Retina (tissue), 1 donor: ENCODE measurements at places on chromosomes 13 and 19.

GRCh38 chr19:32642771-32643170 lies 32.2 kb downstream of the ANKRD27 start:
- DNase-seq = no peak

DNA sequence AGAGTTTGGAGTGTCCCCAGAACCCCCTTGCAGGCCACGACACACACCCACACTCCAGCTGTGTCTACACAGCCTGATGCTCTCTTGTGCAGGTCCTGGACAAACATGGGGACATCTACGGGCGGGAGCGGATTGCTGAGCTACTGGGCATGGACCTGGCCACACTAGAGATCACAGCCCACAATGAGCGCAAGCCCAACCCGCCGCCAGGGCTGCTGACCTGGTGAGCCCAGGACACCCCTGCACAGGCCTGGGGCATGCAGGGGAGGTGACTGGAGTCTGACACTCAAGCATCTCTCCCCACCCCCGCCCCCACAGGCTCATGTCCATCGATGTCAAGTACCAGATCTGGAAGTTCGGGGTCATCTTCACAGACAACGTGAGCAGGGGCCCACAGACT lies 39.9 kb downstream of the MAP4K1 start:
- no peak for DNase-seq

DNA sequence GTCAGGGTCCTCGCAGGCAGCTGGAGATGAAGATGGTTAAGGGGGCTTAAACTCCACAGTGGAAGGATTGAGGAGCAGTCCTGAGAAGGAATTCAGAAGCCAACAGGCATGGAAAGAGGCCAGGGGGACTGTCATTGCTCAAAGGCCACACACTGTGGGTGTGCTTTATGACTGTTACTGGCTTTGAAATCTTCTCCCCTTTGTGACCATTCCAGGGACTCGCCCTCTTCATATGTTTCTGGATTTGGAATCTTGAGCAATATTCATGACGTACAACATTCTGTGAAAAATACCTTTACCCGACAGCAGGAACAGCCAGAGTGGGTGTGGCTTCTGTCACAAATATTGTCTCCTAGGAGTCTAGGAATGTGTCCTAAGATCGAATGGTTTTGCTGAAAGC lies 16.6 kb downstream of the CEACAM7 start:
- no peak for DNase-seq

DNA sequence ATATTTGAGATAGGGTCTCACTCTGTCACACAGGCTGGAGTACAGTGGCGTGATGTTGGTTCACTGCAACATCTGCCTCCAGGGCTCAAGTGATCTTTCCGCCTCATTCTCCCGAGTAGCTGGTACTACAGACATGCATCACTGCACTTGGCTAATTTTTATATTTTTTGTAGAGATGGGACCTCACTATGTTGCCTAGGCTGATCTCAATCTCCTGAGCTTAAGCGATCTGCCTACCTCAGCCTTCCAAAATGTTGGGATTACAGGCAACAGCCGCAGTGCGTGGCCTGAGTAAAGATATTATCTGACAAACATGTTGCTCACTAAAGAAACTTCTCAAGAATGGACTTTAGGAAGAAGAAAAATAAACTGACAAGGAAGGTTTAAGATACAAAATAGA lies 125.4 kb upstream of the ABCC4 start:
- DNase-seq = no peak

DNA sequence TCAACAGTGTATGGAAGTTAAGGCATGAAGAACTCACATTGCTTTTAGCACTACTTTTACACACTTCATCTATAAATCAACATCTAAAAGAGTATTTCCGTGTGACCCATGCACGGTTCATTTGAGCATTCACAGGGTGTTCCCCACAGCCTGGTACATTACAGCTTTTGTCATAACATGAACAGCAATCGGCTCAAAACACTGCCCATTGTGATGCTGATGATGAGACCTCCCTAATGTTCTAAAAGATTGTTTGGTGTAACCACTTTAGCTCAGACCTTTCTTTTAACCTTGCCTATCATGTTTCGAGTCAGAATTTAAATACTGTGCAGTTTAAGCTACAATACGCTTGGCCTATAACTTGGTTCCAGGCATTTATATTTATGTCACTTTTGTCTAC lies 4.1 kb upstream of the KLF5 start:
- no peak for DNase-seq

DNA sequence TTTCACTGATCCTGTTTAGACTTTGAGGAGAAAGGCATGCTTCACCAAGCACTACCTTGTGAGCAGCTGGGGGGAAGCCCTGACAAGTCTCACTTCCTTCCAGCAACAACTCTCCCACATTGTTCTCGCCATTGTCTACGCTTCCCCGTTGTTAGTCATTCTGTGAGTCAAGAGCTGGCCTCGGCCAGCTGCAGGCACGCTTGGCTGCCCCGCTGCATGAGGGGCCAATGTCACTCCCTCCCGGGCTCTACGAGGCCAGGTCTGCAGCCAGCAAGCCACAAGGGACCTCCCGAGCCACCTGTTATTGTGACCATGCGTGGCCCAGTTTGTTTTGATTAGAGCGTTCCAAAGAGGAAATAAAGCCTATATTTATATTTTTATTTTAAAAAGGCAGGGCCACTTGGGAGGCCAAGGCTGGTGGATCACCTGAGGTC lies 220.9 kb downstream of the FOXO1 start:
- no peak for DNase-seq

DNA sequence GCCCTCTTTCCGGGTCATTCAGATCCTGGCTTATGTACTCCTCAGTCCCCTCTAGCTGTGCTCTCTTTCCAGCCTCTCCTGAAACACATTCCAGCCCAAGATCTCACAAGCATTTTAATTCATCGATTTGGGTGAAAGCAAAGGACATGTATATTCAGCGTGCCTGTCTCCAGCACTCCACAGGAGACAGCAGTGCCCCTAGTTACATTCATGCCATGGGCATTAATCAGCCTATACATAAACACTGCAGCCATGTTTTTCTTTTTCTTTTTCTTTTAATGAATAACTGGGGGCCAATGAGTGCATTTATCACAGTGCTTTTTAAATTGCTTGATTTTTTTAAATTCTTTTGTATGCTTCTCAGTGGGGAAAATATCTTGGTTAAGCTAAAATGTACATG lies 199.1 kb downstream of the DCT start:
- no peak for DNase-seq

GRCh38 chr13:51325837-51326236 lies 13.7 kb upstream of the SERPINE3 start:
- no peak for DNase-seq

- no peak for DNase-seq
Measured at GRCh38 chr13:28718196-28718542, 601 bp downstream of the SLC46A3 start.

DNA sequence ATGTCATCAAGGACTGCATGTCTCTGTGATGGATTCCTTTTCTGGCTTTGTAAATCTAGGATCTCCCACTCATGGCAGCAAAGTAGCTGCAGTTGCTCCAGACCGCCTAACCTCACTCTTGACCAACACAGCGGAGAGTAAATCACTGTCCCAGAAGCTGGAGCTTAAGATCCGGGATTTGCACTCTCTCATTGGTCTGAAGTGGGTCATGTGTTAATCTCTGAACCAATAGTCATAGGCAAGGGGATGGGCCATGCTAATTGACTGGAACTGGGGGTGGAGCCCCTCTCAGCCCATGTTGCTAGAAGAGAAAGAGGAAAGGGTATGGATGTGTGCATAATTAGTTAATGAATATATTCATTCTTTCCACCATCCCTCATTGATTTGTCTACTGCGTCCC lies 34.0 kb downstream of the VAV1 start:
- no peak for DNase-seq

- DNase-seq = no peak
Measured at GRCh38 chr13:33862016-33862415, 44.1 kb downstream of the RFC3 start.

DNA sequence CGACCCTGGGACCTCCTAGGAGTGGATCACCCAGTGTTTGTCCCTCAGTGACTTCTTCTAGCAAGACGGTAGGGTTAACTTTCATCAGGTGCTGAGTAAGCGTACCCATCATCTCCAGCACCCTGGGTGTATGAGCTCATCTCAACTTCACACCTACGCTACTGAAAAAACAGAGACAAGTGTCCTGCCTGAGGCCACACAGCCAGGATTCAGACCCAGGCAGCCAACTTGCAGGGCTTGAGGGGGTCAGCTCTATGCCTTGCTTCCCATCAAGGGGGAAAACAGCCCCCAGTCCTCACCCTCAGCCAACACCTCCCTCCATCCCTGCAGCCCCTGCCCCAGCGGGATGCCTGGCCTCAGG lies 4.6 kb downstream of the TLE2 start:
- DNase-seq = no peak

DNA sequence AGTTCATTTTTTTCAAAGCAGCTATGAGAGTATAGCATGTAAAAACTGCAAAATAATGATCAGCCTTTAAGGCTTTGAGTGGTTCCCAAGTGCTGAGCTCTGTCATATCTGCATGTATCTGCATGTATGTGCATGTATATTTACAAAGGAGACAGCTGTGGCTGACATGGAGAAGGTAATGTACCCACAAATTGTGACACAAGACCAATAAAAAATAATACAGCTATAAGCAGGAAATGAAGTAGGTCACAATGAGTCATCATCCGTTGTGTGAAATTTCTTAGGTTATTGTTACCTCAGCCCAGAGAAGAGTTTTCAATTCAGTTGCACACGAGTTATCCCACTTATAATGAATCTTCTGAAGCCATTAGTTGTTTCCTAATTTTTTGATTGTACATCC lies 60.9 kb upstream of the MED4 start:
- DNase-seq = no peak

GRCh38 chr13:78404846-78405360 lies 198.4 kb downstream of the POU4F1 start:
- peak; percentile 79 for DNase-seq

DNA sequence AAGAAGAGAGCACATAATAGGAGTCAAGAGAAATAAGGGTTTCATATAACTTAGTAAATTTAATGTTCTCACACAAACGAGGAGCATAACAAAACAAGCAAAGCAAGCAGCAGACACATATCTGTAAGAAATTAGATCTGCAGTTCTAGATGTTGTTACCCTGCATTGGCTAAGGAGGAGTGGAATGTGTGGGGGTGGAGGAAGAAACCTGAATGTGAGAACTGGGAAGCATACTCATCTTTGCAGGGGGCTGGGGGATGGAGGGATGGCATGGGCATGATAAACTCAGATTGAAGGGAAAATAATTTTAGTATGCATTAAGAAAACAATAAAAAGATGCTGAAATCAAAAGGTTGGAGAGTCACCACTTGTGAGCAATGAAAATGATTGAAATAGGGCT lies 255.0 kb downstream of the LIG4 start:
- DNase-seq = no peak

- no peak for DNase-seq
Measured at GRCh38 chr19:21595185-21595584, 89.8 kb downstream of the ZNF429 start.

GRCh38 chr13:21998279-21998990 lies 327.6 kb downstream of the FGF9 start:
- DNase-seq = no peak

DNA sequence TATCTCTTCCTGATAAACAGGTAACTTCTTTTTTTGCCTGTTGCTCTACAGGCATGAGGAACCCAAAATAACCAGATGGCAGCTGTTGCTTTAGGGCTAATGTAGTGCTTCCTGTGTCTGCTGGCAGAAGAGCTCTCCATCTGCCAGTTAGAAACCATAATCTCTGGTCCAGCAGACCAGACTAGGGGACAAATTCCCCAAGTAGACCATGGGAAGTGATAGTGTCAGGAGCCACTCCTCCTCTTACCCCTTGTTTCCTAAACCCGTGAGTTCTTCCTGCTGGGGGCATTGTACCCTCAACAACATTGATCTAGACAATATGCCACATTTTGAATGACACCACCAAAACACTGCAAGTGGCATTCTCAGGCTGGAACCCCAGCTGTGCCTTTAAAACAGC lies 135.9 kb downstream of the DLEU7 start:
- DNase-seq = no peak

DNA sequence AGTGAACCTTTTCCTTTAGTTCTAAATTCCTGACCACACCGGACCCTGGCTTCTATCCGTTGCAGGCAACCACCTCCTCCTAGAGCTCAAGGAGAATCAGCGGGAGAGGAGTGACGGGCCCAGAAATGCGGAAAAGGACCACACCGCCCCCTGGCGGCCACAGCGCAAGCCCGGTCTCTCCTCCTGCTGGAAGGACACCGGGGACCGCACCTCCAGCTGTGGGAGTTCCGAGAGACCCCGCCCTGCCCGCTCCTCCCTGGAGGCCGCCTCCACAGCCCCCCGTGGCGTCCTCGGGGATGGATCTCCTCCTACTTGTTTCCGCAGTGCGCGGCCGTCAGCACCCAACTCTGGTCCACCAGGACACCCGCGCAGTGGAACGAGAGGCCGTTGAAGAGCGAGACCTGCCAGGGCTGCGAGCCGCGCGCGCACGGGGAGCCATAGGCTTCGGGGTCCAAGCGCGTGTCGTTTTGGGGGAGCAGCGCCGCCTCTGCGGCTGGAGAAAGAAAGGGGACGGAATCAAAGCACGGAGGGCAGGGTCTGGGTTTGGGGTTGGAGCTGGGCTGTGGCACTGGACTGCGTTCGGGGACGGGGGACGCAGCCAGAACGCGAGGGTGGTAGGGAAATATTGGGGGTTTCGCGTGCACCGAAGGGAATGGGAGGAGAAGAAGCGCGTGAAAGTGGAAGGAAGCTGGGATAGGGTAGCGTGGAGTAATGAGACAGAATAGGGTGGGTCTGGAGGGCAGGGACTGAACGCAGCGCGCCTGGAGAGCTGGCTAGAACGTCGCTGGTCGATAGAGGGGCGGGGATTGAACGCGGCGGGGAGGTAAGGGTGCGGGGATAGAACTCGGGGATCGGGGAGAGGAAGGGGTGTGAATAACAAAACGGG lies 2.5 kb downstream of the KLK10 start:
- DNase-seq = peak; percentile 80

DNA sequence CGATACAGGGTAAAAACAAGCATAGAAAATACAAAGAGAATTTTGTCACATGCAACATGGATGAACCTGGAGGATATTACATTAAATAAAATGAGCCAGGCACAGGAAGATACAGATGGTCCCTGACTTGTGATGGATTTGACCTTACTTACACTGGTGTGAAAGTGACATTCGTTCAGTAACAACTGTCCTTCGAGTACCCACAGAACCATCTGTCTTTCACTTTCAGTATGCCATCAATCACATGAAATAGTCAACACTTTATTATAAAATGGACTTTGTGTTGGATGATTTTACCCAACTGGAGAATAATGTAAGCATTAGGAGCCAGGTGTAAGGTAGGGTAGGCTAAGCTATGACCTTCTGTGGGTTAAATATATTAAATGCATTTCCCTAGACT lies 51.5 kb downstream of the ZNF787 start:
- DNase-seq = no peak
